ENCODE measurements at places on chromosomes 16 and 17.
A peak's percentile ranks its signal among the peaks of the same experiment; 100 is the strongest.

DNA sequence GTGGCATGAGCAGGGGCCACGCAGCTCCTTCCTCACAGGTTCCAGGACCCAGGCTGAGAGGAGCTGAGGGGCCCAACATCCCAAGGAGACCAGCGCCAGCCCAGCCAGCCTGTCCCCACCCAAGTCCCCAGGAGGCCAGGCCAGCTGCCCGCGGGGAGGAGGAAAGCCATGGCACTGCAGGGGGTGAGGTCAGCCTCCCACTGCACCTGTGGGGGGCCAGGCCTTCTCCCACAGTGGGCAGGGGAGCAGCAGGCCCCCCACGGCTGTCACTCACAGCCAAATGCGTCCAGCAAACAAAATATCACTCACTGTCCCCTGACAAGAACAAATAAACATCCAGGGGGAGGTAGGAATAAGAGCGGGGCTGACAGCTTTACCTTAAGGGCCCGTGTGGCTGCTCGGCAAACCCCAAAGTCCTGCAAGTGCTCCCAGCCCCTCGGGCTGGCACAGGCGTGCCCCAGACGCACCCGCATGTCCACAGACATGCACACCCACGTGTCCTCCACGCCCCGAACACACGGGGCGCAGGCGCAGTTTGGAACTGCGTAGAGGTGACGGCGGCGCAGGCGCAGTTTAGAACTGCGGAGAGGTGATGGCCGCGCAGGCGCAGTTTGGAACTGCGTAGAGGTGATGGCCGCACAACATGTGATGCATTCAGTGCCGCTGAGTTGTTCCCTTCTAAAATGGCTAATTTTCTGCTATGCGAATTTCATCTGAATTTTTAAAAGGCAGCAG, 291.1 kb downstream of the FOXL1 start:
- no peak for DNase-seq

DNA sequence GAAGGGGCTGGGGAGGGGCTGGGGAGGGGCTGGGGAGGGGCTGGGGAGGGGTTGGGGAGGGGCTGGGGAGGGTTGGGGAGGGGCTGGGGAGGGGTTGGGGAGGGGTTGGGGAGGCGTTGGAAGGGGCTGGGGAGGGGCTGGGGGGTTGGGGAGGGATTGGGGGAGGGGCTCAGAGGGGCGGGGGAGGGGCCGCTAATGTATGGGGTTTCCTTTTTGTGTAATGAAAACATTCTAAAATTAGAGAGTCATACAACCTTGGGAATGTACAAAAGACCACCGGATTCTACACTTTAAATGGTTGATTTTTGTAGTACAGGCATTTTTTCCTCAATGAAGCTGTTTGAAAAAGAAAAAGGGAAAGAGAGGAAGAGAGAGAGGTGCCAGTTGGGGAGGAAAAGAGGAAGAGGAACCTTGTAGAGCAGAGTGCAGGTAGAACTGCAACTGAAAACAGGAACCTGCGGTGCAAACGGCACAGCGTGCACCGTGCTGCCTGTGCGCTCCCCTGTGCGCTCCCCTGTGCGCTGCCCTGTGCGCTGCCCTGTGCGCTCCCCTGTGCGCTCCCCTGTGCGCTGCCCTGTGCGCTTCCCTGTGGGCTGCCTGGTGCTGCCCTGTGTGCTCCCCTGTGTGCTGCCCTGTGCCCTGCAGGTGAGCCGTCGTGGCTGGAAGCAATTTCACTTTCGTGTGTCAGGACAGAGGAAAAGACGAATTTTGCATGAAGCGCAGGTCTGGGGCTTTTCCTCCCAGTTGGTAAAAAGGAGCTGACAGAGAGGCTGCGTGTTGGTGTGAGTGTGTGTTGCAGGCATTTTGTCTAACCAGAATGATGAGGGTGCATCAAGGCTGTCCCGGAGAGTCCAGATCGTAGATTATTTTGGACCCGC, 40.8 kb downstream of the METRNL start:
- DNase-seq = no peak

GRCh38 chr17:19705201-19705600, 11.2 kb downstream of the SLC47A2 start:
- no peak for DNase-seq

- peak; percentile 100 for DNase-seq
These were observed at the start of gene DCAF7 for GRCh38 chr17:63549946-63550816. DCAF7 (plus strand) TSS chr17:63550477; CDS start chr17:63550678, 201 bp downstream.

GRCh38 chr17:81386141-81386645, 9.1 kb upstream of the BAHCC1 start:
- DNase-seq = no peak

- DNase-seq = no peak
These were observed 12.3 kb upstream of the TFAP4 start for GRCh38 chr16:4285167-4285566.
